Right cardiac atrium (tissue), 5 donors: ENCODE measurements at places on chromosomes 3 and 15. TPM values are rescaled to one million over a fixed set of nuclear protein-coding genes. Genes with fewer than 3 reads are reported as not detected.
A peak's percentile ranks its signal among the peaks of the same experiment; 100 is the strongest.

DNA sequence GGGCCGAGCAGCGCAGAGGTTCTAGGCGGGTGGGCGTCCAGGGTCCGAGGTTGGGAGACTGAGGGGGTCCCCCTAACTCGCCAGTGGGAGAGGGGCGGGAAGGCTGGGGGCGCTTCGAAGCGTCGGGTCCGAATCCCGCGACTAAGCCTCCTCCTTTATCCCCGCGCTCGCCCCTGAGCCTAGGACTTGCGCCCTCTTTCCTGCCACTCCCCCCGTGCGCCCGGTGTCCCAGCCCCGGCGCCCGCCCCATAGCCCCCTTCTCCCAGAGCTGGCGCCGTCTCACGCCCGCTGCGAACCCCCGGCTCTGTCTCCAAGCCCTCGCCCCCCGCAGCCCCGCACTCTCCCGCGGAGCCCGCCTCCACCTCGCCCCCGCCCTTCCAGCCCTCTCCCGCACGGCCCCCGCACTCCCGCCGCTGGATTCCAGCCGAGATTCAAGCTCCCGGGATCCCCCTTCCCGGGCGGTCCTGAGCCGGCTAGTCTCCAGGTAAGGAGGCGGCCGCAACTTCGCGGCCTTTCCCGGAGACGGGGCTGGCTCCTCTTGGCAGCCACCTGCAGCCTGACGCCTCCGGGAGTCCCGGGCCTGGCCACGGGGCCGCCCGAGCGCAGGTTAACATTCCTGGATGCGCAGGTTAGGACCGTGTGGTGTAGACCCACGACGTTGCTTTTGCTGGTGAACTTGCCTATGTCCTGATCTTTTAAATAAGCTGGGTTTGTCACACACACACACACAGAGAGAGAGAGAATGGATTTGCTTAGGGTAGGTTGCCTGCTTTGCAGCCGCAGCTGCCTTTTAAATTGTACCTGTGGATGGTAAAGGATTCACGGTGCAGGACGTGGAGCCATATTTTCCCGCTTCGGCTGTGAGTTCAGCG lies 563 bp downstream of the PXYLP1 start:
- DNase-seq = peak; percentile 71

DNA sequence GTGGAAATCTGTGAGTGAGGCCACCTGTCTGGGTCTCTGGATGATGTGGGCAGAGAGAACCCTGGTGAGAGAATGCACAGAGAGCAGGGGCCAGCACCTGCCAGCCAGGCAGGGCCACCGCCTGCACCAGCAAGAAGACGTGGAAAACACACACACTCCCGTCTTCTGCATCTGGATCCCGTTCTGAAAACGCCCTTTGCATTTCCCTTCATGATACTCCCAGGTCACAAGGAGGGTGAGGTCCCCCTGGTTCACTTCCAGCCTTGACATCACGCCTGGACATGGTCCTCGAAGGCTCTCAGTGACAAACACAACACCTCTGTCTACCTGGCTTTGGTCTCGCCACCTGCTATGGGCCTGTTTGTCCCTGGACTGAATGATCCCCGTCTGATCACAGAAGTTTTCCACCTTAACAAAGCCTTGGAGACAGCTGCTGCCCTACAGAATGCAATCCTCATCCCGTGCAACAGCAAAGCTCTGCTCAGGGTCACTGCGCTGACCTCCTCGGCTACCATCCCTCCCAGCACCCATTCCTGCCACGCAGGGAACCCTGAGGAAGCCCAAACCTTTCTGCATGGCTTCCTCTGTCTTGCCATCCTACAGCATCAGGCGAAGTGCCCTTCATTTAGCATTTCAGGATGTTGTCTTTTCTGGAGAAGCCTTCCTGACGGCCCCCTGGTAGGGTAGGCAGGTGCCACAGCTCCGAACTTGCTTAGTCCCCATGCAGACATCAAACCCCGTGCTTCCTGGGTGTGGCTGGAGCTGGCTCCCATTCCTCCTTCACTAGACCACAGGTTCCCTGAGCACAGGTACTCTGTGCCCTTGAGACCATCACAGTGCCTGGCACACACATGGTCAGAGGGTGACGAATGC lies 122.5 kb downstream of the ATP10A start:
- peak; percentile 40 for DNase-seq

DNA sequence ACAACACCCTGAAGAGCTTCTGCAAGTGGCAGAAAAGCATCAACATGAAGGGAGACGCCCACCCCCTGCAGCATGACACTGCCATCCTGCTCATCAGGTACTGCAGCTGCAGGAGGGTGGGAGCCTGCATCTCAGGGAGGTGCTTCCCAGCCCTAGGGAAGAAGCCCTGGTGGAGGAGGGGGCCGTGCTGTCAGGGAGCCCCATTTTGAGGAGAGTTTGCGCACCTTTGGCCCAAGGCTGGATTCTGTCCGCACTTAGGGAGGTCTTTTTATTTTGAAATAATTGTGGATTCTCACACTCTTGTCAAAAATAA lies 42.1 kb downstream of the SAXO2 start:
- no peak for DNase-seq

DNA sequence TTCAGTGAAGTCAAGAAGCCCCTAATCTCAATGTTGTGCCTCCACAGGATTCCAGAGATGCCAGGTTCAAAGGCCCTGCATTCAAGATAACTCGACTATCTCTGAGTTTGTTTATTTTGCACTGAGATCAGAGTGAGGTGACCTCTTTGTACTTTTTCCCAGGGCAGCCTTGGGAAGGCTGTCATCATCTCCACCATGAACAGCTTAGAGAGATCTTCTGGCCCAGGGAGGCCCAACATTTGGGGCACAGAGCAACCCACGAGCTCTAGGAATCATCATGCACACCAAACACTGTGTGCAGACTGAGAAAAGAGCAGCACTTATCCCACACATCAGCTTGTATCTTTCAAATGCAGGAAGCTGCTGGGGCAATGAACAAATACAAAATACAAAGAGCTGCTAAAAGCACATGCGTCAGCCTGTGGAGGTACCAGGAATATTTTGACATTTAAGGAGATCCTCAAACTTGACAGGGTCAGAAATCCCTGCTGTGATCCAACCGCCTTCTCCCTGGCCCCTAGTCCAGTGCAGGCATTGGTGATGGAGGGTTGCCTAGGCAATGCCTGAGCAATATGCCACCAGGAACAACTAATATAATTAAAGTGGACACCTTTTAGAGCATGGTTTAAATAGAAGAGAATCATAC lies 33.6 kb downstream of the TRIM42 start:
- no peak for DNase-seq

- peak; percentile 44 for DNase-seq
These were observed 14.9 kb upstream of the C3orf22 start for GRCh38 chr3:126573492-126574117.

DNA sequence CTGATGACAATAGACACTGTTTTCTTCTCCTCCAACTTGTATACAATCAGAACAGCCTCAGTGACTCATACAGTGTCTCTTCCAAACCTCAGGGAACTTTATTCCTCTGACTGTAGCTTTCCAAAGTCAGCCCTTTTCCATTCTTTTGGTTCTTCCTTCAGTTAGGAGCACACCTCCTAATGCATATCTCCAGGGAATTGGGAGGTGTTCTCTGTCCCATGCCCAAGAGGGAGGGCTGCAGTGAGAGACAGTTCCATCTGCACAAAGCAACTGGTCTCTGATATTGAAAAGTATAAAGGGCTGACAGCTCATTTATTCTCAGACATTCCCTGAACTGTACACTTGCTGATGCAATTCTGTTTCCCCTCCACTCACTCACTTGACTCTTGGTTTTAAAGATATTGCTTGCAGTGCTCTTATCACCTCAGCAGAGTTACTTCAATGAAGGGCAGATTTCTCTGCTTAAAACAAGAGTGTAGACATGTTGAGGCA lies 337.8 kb upstream of the TBC1D5 start:
- no peak for DNase-seq

DNA sequence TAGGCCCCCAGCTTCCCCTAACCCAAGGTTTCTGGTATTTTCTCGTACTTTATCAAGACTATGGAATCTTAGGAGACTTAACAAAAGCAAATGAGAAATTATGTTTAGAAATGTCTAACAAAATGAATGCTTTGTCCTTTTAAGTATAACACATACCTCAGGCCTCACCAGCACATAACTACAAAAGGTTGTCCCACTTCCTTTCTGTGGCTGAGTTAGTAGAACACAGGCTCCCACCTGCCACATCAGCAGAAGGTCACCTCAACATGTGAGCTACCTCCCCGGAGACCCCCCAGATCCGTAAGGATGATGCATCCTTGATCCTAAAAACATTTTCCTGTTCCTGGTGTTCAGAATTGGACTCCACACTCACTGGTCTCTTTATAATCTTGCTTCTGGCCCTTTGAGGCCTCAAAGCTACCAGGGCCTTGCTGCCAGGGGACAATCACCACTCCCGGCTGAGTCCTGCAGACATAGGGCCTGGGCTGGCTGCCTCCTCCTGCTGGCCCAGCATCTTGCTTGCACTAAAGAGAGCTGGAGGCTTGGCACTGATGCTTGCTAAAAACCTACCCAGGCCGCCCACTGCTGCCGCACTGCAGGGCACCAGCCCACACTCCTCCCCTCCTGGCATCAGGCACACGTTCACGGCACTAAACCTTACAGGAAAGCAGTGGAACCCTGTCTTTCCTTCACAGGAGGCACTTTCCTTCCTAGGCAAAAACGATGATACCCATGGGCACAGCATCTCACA lies 2.9 kb downstream of the CCRL2 start:
- no peak for DNase-seq

The IGSF10 gene
- 15.5 TPM for total RNA-seq

The C15orf62 gene
- 0.34 TPM for total RNA-seq

The ZCWPW2 gene
- 4.0 TPM for total RNA-seq
